ENCODE measurements at places on chromosomes 12 and 14. TPM values are rescaled to one million over a fixed set of nuclear protein-coding genes. Genes with fewer than 3 reads are reported as not detected.

LIN7A gene
- total RNA-seq, result 3.1 TPM

KRT5 gene
- 0.22 TPM for total RNA-seq

ENTPD5 gene
- total RNA-seq, result 11.1 TPM

ZNF140 gene
- 20.9 TPM for total RNA-seq

SIX6 gene
- not detected for total RNA-seq

SLCO1B1 gene
- total RNA-seq, result not detected

FAM186B gene
- total RNA-seq, result 0.22 TPM

Measured in uterine smooth muscle cell (primary cell).